Peyer's patch (tissue), 4 donors: ENCODE measurements at places on chromosomes 5 and 9.

GRCh38 chr5:116281309-116281708 is 196.5 kb downstream of the COMMD10 start:
- H3K27ac ChIP-seq, result no peak overlapping the region
- no peaks in the 10 kb centered on the region for H3K4me1 ChIP-seq
- DNase-seq, result no peak
- no peaks in the 10 kb centered on the region for H3K27me3 ChIP-seq

- DNase-seq, result no peak
- no peaks in the 10 kb centered on the region for H3K4me1 ChIP-seq
- H3K27ac ChIP-seq, result no peak overlapping the region
- no peaks in the 10 kb centered on the region for H3K27me3 ChIP-seq
- no peaks in the 10 kb centered on the region for H3K36me3 ChIP-seq
Observed at GRCh38 chr5:135655468-135655815, 76.7 kb upstream of the CXCL14 start.

DNA sequence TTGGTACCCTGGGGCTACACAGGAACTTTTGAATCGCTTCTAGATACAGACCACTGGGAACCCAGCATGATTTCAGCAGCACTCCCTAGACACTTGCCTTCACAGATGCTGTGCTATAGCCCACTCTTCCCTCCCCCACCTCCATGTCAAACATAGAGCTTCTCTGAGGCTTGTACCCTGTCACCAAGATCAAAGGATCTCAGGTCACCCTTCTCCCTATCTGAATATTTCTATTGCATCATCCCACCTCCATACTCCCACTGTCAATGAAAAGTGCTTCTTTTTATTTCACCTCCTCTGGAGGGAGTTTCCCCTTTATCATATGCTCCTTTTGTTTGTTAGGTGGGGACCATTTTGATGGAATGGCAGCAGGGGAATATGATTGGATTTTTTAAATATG is 29.2 kb upstream of the PHF24 start:
- no peak overlapping the region for H3K27ac ChIP-seq
- no peaks in the 10 kb centered on the region for H3K27me3 ChIP-seq
- H3K4me3 ChIP-seq, result no peak overlapping the region
- no peak for DNase-seq

DNA sequence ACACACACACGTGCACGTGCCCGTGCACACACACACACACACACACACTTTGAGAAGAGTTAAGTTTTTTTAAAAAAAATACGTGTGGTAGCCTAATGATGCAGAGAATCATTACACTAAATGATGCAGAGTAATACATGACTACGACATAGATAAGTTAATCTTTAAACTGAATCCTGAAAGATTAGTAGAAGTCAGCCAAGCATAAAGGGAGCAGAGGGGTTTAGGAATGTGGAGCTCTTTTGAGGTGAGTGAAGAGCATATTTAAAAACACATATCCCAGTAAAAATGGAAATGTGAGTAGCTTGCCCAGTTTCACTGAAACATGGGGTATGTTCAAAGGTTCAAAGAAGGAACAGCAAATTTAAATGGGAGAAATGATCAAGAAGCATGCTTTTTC is 61.3 kb upstream of the TYRP1 start:
- no peaks in the 10 kb centered on the region for H3K27me3 ChIP-seq
- no peaks in the 10 kb centered on the region for H3K36me3 ChIP-seq
- no peaks in the 10 kb centered on the region for H3K4me1 ChIP-seq
- DNase-seq, result no peak
- no peak overlapping the region for H3K27ac ChIP-seq

GRCh38 chr5:52895572-52896413 is 93.4 kb upstream of the ITGA2 start:
- no peak overlapping the region for H3K27ac ChIP-seq
- H3K36me3 ChIP-seq, result no peaks in the 10 kb centered on the region
- no peak overlapping the region for H3K4me3 ChIP-seq
- no peaks in the 10 kb centered on the region for H3K27me3 ChIP-seq
- no peaks in the 10 kb centered on the region for H3K4me1 ChIP-seq
- DNase-seq, result no peak

DNA sequence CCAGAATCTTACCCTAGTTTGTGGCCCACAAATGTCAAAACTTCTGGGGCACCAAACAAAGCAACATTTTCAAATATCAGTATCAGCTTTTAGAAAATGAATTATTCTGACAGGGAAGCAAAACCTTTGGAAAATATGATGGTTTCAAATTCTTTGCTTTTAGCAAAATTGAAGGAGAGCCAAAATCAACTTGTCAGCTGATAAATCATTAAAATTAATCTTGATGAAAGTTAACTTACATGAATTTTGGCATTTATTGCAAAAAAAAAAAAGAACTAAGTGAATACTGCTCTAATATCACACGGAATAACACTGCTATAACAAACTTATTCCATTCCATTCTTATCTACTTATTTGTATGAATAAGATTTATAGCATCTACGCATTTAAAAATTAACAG is 158.1 kb upstream of the TARS1 start:
- H3K27ac ChIP-seq, result no peak overlapping the region
- no peaks in the 10 kb centered on the region for H3K4me1 ChIP-seq
- DNase-seq, result no peak
- H3K27me3 ChIP-seq, result no peaks in the 10 kb centered on the region
- no peak overlapping the region for H3K4me3 ChIP-seq

DNA sequence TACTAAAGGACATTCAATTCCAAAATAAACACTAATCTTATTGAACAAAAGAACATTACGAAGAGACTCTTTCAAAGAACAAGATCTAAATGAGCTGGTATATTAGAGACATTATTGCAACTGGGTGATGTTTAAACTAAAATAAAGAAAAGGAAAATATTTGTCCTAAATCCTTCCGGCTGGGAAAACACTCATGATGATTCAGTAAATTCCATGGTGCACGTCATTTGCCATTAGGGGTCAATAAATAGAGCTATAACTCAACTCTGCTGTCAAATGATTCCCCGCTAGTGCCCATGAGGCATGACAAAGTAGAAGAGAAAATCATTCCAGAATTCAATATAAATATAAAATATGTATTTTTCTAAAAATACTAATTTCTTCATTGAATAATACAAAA is 565.5 kb upstream of the TUSC1 start:
- H3K36me3 ChIP-seq, result no peaks in the 10 kb centered on the region
- DNase-seq, result no peak
- H3K27ac ChIP-seq, result no peak overlapping the region

GRCh38 chr9:131012023-131012334 is 3.0 kb downstream of the LAMC3 start:
- H3K36me3 ChIP-seq, result no peaks in the 10 kb centered on the region
- DNase-seq, result no peak
- H3K4me1 ChIP-seq, result peaks cover 6% of the 10 kb centered on the region
- no peak overlapping the region for H3K27ac ChIP-seq
- no peak overlapping the region for H3K4me3 ChIP-seq

DNA sequence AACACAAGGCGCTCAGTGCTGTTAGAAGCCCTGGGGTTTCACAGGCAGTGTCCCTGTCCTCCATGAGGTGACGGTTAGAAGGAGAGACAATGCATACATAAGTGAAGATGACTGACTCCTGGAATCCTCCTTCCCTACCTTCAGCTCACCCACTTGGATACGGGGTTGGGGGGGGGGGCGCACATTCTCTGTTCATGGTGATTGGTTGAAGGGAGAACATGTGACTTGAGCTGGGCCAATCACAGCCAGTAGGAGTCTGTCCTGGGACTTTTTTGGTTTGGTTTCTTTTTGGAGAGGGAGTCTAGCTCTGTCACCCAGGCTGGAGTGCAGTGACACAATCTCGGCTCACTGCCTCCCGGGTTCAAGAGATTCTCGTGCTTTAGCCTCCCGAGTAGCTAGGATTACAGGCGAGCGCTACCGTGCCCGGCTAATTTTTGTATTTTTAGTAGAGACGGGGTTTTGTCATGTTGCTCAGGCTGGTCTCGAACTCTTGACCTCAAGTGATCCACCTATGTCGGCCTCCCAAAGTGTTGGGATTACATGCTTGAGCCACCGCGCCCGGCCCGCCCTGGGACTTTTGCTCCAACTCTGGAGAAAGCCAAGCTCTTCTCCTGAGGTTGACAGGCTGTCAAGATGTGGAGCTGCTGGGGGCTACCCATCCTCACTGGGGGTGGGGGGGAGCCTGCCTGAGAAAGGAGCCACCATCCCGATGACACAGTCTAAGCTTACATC is 30.8 kb downstream of the SH3PXD2B start:
- no peak overlapping the region for H3K4me3 ChIP-seq
- peak overlapping the region; percentile 3 for H3K27ac ChIP-seq
- no peaks in the 10 kb centered on the region for H3K36me3 ChIP-seq
- H3K27me3 ChIP-seq, result no peaks in the 10 kb centered on the region
- DNase-seq, result no peak
- peaks cover 10% of the 10 kb centered on the region for H3K4me1 ChIP-seq

DNA sequence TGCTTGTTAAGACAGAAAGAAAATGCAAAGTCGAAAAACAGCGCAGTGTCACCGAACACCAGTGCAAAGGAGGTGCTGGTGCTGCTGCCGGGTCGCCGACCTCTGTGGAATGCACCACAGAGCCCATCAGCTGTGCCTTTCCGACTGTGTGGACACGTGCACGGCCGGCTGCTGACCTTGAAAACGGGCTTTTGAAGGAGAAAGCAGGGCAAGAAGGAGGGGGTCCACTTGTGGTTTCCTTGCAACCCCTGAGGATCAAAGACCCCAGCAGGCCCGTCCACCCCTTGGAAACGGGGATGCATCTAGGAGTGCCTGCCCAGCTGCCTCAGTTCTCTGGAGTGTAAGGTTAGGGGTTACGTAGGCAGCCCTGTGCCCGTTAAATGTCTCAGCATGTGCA is 6.2 kb upstream of the OLFM1 start:
- no peak for DNase-seq
- H3K36me3 ChIP-seq, result no peaks in the 10 kb centered on the region
- H3K27ac ChIP-seq, result no peak overlapping the region
- no peak overlapping the region for H3K4me3 ChIP-seq

GRCh38 chr9:111961575-111961974 is 65.0 kb downstream of the UGCG start:
- no peaks in the 10 kb centered on the region for H3K4me1 ChIP-seq
- H3K4me3 ChIP-seq, result no peak overlapping the region
- H3K36me3 ChIP-seq, result no peaks in the 10 kb centered on the region
- H3K27ac ChIP-seq, result peak overlapping the region; percentile 85

DNA sequence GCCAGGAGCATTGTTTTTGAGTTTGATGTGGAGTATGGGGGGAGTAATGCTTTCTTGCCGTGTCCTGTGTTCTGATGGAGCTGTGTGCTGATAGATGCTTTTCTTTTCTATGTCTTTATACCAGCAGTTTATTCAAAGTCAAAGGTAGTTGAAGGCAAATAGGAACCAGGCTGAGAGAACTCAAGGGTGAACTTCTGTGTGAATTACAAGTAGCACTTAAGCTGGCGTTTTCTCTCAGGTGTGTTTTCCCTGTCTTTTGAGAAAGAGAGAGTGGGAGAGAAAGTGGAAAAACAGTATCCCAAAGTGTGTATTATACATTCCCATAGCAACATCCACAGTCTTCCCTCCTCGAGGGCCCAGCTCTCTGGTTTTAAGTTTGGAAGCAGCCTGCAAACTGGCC is 1.5 kb downstream of the TNFAIP8 start:
- peak overlapping the region; percentile 59 for H3K4me3 ChIP-seq
- no peaks in the 10 kb centered on the region for H3K36me3 ChIP-seq
- DNase-seq, result no peak
- peaks cover 2% of the 10 kb centered on the region for H3K4me1 ChIP-seq
- peak overlapping the region; percentile 71 for H3K27ac ChIP-seq

- DNase-seq, result no peak
- no peak overlapping the region for H3K27ac ChIP-seq
- H3K36me3 ChIP-seq, result no peaks in the 10 kb centered on the region
Observed at GRCh38 chr5:5044247-5044840, 95.8 kb upstream of the ADAMTS16 start.

GRCh38 chr5:145887976-145888574 is 15.3 kb upstream of the GRXCR2 start:
- no peaks in the 10 kb centered on the region for H3K4me1 ChIP-seq
- H3K36me3 ChIP-seq, result no peaks in the 10 kb centered on the region
- peak; percentile 80 for DNase-seq
- no peaks in the 10 kb centered on the region for H3K27me3 ChIP-seq
- no peak overlapping the region for H3K27ac ChIP-seq
- no peak overlapping the region for H3K4me3 ChIP-seq

- H3K27me3 ChIP-seq, result no peaks in the 10 kb centered on the region
- H3K4me1 ChIP-seq, result no peaks in the 10 kb centered on the region
- no peaks in the 10 kb centered on the region for H3K36me3 ChIP-seq
- H3K27ac ChIP-seq, result no peak overlapping the region
Observed at GRCh38 chr9:89632192-89632733, 27.5 kb downstream of the GADD45G start.

DNA sequence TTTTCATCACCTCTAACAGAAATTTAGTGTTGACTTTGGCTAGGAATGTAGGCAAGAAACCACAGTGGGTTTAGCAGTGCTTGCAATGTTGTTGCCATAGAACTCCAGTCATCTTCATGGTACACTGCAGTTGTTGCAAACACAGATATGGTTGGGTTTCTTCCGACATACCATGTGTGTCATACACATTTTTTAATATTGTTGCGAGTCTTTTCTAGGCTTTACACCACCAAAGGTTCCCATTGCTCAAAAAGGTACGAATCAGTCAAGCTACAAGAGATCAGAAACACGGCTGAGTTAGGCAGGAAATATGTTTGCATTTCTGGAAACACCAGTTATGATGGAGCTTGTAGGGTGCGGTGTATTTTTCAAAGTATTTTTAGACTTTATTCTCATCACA is 172.4 kb downstream of the SYK start:
- no peak overlapping the region for H3K4me3 ChIP-seq
- H3K27ac ChIP-seq, result no peak overlapping the region
- H3K27me3 ChIP-seq, result no peaks in the 10 kb centered on the region
- no peak for DNase-seq
- H3K4me1 ChIP-seq, result no peaks in the 10 kb centered on the region
- H3K36me3 ChIP-seq, result no peaks in the 10 kb centered on the region

- no peaks in the 10 kb centered on the region for H3K4me1 ChIP-seq
- no peak overlapping the region for H3K27ac ChIP-seq
- H3K4me3 ChIP-seq, result no peak overlapping the region
- H3K36me3 ChIP-seq, result no peaks in the 10 kb centered on the region
Observed at GRCh38 chr5:68732251-68732650, 361.6 kb upstream of the SLC30A5 start.

- no peaks in the 10 kb centered on the region for H3K27me3 ChIP-seq
- no peak overlapping the region for H3K27ac ChIP-seq
- H3K36me3 ChIP-seq, result no peaks in the 10 kb centered on the region
Observed at GRCh38 chr9:87593359-87593980, 95.8 kb downstream of the DAPK1 start.

- peak; percentile 66 for DNase-seq
- no peaks in the 10 kb centered on the region for H3K27me3 ChIP-seq
- peaks cover 6% of the 10 kb centered on the region for H3K4me1 ChIP-seq
- H3K4me3 ChIP-seq, result no peak overlapping the region
- H3K27ac ChIP-seq, result peak overlapping the region; percentile 70
Observed at GRCh38 chr9:37324261-37324683, 98.2 kb upstream of the GRHPR start.

- H3K36me3 ChIP-seq, result no peaks in the 10 kb centered on the region
- no peak overlapping the region for H3K4me3 ChIP-seq
- no peaks in the 10 kb centered on the region for H3K4me1 ChIP-seq
- H3K27me3 ChIP-seq, result no peaks in the 10 kb centered on the region
- DNase-seq, result no peak
Observed at GRCh38 chr5:68748101-68748500, 345.7 kb upstream of the SLC30A5 start.

- H3K27ac ChIP-seq, result no peak overlapping the region
- no peak overlapping the region for H3K4me3 ChIP-seq
- H3K36me3 ChIP-seq, result no peaks in the 10 kb centered on the region
Observed at GRCh38 chr5:166441-167372, 24.6 kb upstream of the LRRC14B start.
